ENCODE measurements at places on chromosomes 3 and 15.

GRCh38 chr3:196932600-196932999, 9.7 kb downstream of the NCBP2 start:
- no peak for DNase-seq

DNA sequence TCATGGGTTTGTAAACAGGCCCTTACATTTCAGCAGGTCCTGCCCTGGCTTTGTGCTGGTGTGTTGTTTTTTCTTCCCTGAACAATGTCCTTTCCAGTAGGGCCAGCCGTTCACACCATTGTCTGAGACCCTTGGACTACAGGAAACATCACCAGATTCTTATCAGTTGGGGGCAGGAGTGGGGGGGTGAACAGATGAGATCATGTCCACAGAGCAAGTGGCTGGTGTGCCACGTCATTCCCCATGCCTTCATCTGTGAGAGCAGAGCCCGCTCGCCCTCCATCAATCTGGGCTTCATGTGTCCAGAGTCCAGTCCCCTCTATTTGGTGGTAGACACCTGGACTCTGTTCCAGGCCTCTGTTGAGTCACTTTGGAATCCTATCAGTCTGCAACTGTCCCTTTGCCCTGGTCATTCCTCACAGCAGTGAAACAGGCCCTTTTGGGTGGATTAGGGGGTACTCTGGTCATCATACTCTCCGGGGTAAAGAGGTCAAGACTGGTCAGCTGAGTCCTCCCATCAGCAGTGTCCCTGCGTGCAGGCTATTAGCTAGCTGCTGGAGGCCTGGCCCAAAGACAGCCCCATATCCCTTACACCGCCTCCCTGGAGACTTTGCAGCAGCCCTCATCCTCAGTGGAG, 15.0 kb downstream of the SEMA3G start:
- DNase-seq = no peak

DNA sequence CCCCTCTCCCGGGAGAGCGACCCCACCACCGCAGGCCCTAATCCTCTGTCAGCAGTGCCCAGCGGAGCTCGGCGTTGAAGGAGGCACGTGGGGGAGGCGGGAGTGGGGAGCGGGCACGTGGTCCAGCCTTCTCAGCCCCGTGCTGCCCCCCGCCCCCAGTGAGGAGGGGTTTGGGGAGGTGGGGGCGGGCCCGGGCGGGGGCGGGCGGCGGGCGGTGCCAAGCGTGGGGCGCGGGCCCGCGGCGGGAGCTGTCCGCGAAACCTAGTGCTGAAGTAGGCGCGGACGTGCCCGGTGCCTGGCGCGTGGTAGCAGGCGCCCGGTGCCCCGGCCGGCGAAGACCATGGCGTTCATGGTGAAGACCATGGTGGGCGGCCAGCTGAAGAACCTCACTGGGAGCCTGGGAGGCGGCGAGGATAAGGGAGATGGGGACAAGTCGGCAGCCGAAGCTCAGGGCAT, at the start of gene CPLX3:
CPLX3 (plus strand) TSS at position 264 of the 456 bp plus-strand sequence; CDS start at position 341, 77 bp downstream.
- peak; percentile 46 for DNase-seq

GRCh38 chr3:69784954-69785514, 45.8 kb downstream of the MITF start:
- no peak for DNase-seq

DNA sequence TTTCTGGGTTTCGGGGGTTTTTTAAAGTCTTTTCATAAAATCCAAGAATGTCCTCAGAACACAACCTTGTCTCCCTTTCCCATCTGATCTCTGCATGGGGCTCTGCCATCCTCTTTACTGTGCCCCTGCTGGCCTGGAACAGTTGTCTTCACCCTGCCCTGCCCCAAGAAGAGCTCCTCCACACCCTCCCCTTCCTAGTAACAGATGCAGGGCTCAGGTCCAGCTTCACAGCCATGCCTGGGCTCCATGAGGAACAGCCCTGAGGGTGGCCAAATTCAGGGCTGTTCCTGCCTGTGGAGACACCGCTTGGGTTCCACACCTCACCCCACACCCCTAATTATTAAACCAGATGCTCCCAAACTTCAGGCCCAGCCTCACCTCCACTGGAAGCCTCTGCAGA, 12.9 kb upstream of the ULK3 start:
- no peak for DNase-seq

Data from left kidney (tissue), 8 donors.